Upper lobe of right lung (tissue), 1 donor: ENCODE measurements at places on chromosomes 3 and 15.
A peak's percentile ranks its signal among the peaks of the same experiment; 100 is the strongest.

DNA sequence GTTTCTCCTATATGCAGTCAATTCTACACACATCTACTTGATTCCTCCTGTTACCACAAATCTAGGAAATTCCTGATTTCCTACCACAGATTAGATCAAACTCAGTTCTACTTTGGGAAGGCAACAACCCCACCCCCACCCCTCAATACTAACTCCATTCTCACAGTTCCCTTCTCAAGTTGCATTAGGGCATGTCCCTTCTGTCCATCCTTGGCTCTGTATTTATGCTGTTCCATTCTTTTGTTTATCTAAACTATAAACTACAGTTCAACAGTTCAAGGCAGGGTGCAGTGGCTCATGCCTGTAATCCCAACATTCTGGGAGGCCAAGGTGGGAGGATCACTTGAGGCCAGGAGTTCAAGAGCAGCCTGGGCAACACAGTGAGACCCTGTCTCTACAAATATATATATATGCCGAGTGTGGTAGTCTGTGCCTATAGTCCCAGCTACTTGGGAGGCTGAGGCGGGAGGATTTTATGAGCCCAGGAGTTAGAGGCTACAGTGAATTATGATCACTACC is 25.2 kb upstream of the IMPDH2 start:
- no peak for DNase-seq

- DNase-seq, result no peak
These were observed 226.9 kb upstream of the CHRNA7 start for GRCh38 chr15:31803388-31803884.

- DNase-seq, result no peak
These were observed 122.4 kb downstream of the LSAMP start for GRCh38 chr3:116322750-116323375.

DNA sequence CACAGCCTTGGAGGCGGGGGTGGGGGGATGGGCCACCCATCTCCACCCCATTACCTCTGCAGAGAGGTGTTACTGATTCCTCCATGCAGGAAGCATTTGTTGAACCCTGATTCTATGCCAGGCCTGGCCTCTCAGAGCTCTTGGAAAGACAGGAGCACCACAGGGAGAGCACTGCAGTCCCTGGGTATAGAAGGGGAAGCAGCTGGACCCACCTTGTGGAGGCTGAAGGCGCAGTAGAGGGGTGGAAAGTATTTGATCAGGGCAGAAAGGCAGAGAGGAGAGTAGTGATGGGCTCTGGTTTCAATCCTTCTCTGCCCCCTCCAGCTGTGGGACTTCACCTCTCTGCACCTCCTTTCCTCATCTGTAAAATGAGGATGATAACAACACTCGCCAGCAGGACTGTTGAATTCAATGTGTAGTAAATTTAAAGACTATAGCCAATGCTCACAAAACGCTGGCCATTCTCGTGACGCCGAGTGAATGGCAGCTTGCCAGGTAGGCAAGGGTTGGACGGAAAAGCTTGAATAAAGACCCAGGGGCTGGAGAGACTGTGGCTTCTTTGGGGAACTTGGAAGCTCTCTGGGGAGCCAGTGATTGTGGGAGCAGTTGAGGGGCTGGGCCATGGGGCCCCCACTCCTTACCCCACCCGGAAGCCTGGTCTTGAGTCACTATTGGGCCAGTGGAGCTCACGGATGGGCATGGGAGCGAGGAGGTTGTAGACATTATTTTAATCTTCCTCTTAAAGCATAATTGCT is 8.0 kb upstream of the CCDC33 start:
- DNase-seq, result no peak

GRCh38 chr3:49634736-49635135 is 39.4 kb upstream of the APEH start:
- no peak for DNase-seq

GRCh38 chr3:84989102-84989501 is 30.3 kb downstream of the CADM2 start:
- no peak for DNase-seq

DNA sequence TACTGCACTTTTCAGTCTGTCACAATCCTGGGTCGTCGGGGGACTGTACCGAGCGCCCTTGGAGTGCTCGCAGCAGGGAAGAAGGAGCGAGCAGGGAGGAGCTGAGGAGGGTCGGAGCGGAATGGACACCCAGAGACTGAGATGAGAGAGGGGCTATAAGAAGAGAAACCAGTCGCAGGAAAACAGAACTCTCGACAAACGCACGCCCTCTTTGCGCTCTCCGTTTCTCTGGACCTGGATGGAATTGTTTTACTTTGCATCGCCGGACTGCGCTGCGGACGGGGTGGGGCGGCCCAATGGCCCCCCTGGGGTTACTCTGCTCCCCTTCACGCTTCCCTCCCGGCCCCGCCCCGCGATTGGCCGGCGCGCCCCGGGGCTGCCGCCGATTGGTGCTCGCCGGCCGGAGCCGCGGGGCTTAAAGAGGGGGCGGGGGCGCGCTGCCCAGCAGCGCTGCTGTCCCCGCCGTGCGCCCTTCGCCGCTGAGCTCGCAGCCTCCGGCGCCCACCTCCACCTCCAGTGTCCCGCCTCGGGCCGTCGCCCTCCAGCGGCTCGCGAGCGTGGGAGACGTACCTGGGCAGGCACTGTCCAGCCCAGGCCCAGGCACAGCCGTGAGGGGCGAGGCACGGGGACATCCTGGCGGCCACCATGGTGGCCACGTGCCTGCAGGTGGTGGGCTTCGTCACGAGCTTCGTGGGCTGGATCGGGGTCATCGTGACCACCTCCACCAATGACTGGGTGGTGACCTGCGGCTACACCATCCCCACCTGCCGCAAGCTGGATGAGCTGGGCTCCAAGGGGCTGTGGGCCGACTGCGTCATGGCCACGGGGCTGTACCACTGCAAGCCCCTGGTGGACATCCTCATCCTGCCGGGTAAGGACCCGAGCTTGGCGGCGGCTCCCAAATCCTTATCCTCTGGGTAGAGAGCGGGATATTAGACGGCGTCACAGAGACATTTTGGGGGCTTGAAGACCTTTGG is at the start of gene CLDN11:
Gene CLDN11, plus strand, starts transcription at position 447 of the 977 bp plus-strand sequence. Its CDS starts 199 bp downstream, at position 646.
- DNase-seq, result no peak

- DNase-seq, result no peak
These were observed 56.0 kb downstream of the KAT2B start for GRCh38 chr3:20096135-20096685.

DNA sequence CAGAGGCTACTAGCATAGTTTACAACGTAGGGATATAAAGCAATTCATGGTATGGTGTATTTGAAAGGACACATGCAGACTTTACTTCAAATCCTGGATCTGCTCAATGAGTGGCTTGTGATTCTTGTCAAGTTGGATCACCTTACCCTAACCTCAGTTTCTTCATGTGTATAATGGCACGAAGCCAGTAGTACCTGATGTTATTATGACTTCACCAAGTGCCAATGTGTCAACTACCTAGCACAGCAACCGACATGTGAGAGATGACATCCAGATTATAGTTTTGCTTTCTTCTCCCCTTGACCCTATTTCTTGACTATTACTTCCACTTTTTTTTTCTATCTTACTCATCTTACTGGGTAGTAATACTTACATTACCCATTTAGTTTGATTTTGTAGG is 304.5 kb downstream of the RBMS3 start:
- no peak for DNase-seq

GRCh38 chr15:49380912-49381311 is 42.1 kb upstream of the FGF7 start:
- no peak for DNase-seq

DNA sequence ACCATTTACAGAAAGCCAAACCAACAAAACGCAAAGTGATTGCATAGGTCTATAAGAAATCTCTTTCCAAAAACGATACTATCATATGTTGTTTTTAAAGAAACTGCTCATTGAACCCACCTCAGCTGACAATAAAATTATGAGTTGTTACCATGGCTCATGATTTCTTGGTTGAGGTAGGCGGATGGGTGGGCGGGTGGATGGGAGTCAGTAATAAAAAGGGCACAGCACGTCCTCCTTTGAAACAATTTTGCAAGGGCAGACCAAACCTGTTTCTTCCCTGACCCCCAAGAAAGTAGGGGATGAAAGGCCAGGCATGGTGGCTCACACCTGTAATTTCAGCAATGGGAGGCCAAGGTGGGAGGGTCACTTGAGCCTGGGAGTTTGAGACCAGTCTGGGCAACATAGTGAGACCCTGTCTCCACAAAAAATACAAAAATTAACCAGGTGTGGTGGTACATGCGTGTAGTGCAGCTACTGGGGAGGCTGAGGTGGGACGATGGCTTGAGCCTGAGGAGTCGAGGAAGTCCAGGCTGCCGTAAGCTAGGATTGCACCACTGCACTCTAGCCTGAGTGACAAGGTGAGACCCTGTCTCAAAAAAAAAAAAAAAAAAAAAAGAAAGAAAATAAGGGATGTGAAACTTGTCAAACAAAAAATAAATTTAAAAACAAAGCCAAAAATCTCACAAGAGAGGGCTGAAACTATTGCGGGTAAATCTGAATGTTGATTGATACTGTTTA is 2.1 kb downstream of the ABHD10 start:
- DNase-seq, result no peak

DNA sequence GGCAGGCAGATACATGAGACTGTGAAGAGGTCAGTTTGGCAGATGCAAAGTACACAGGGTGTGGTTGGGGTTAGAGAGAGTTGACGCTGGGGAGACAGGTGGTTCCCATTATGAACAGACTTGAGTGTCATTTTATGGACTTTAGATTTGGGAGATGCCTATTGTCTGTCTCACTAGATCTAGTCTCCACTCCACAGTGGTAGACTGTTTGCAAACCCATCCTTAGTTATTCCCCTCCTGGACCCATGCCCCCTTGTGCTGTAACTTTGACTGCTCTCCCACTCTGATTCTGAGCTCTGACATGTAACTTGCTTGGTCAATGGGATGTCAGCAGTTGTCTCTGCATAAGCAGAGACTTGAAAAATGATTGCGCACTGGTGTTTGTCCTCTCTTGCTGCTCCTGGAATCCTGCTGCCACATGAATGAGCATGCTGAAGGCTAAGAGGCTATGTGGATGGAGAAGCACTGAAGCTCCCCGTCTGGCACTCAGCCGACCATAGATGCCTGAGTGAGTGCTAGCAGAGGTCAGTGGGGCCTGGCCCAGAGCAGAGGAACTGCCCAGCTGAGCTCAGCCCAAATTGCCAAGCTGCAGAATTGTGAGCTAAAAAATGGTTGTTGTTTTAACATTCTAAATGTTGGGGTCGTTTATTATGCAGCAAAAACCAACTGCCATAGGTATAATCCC is 88.2 kb downstream of the FAM43A start:
- no peak for DNase-seq

GRCh38 chr3:94961423-94962100 is 898.7 kb downstream of the NSUN3 start:
- DNase-seq, result no peak

GRCh38 chr3:70261283-70261682 is 51.2 kb downstream of the MDFIC2 start:
- DNase-seq, result no peak

- no peak for DNase-seq
These were observed 60.5 kb downstream of the GABRB3 start for GRCh38 chr15:26712335-26712734.

DNA sequence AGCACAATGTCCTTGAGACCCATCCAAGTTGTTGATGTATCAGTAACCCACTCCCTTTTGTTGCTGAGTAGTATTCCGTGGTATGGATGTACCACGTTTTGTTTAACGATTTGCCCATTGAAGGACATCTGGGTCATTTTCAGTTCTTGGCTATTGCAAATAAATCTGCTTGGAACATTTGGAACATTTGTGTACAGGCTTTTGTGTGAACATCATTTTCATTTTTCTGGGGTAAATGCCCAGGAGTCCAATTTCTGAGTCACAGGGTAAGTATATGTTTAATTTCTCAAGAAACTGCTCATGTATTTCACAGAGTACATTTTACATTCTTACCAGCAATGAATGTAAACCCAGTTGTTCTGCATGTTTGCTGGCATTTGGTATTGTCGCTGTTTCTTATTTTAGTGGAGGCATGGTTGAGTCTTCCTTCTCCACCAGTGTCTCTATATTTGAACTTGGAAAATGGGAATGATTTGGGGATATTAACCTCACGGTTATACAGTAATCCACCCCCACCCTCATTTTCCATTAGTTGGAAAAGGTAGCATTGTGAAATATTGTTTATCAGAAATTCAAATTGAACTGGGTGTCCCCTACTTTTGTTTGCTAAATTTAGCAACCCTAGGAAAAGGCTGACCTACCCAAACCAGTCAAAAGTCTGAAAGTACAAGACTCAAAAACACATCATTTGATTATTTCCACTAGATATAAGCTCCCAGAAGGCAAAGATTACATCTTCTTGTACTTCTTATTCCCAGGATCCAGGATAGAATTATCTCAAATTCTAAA is 30.8 kb downstream of the POMGNT2 start:
- no peak for DNase-seq

- no peak for DNase-seq
These were observed 1004.9 kb downstream of the FHIT start for GRCh38 chr3:60246361-60246760.

- peak; percentile 85 for DNase-seq
These were observed 21.9 kb downstream of the HCN4 start for GRCh38 chr15:73346735-73347312.
